ENCODE measurements at places on chromosomes 16 and 17.

- DNase-seq = peak; percentile 52
Measured at GRCh38 chr17:42101513-42102292, 3.4 kb upstream of the ZNF385C start.

- no peak for DNase-seq
Measured at GRCh38 chr16:66695471-66695934, 1.0 kb downstream of the CMTM4 start.

DNA sequence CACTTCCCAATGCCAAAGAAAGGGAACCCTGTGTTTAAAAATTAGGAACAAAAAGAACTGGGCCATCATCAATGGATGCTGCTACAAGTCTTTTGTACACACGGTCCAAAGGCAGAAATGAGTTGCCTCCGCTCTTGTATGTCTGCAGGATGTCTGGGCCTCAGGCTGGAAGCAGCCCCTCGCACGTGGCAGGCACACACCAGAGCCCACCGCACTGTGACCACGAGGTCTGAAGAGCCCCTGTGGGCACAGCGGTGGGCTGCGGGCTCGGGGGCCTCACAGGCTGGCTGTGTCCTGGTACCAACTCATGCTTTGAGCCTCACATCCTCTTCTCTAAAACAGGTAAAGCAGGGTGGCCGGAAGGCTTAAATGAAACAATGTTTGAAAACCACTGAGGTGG, 309.3 kb downstream of the C16orf95 start:
- no peak for DNase-seq

- no peak for DNase-seq
Measured at GRCh38 chr16:80751167-80751566, 53.2 kb downstream of the CDYL2 start.

DNA sequence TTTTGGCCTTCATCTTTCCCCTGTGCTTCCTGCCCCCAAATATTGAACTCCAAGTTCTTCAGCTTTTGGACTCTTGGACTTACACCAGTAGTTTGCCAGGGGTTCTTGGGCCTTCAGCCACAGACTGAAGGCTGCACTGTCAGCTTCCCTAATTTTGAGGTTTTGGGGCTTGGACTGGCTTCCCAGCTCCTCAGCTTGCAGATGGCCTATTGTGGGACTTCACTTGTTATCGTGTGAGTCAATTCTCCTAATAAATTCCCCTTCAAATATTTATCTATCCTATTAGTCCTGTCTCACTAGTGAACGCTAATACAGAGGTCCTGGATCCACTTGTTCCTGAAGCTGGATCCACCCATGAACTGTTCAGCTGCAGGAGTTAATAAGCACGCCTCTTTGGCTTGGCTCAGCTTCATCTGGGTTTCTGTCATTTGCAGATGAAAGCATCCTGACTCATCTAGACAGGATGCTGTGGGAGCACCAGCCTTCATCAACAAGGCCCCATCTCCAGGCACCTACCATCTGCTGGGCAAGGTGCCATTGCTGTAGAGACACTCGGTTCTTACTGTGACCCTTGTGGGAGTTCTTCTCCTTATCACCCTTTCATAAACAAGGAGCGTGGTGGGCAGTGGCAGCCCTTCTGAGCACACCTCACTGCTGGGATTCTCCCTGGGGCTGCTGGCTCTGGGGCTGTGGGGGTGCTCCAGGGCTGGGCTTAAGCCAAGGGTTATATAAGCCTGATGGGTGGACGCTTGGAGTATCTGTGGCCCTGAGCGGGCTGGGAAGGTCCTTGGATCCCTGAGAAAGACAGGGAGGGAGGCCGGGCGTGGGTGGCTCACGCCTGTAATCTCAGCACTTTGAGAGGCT, 23.1 kb downstream of the LAT start:
- no peak for DNase-seq

GRCh38 chr16:14559809-14560241, 70.2 kb downstream of the PARN start:
- DNase-seq = no peak

DNA sequence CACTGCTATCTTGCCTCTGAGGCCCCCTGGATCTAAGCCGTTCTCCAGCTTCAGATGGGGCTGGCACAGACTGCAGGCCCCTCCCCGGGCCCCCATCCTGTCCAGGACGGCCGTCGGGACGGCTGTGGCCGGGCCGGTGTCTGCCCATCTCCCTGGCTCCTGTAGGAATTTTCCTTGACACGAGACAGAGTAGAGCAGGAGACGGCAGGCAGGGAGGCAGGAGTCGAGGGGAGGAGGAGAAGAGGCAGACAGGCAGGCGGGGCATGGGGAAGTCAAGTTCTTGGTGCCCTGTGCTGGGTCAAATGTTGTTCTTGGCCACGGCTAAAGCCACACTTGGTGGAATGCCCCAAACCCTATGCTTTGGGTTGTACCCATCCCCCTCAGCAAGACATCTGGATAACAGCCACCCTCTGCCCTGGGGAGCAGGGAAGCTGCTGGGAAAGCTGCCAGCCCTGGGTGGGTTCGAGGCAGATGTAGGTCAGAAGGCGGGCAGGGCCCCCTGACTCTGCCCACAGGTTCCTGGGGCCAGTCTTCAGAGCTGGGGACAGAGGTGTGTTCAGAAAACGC, 4.0 kb downstream of the C1QTNF1 start:
- no peak for DNase-seq

DNA sequence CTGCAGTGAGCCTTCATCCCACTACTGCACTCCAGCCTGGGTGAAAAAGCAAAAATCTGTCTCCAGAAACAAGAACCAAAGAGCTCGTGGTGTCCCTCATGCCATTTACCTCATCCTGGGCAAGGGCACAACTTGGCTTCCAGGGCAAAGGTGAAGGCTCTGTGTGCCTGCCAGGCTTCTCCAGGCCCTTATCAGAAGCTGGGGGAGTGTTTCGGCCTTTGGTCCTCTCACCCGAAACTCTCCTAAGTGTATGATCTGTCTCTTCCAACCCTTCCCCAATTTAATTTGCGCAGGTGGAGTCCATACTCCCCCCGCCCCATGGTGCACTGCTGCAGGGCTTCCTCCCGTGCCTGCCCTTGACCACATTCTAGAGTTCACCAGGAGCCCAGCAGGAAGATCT, 1.1 kb downstream of the CES2 start:
- no peak for DNase-seq

GRCh38 chr17:67041941-67042899, 2.1 kb upstream of the CACNG1 start:
- no peak for DNase-seq

GRCh38 chr17:59716427-59716826, 9.0 kb downstream of the VMP1 start:
- DNase-seq = no peak

DNA sequence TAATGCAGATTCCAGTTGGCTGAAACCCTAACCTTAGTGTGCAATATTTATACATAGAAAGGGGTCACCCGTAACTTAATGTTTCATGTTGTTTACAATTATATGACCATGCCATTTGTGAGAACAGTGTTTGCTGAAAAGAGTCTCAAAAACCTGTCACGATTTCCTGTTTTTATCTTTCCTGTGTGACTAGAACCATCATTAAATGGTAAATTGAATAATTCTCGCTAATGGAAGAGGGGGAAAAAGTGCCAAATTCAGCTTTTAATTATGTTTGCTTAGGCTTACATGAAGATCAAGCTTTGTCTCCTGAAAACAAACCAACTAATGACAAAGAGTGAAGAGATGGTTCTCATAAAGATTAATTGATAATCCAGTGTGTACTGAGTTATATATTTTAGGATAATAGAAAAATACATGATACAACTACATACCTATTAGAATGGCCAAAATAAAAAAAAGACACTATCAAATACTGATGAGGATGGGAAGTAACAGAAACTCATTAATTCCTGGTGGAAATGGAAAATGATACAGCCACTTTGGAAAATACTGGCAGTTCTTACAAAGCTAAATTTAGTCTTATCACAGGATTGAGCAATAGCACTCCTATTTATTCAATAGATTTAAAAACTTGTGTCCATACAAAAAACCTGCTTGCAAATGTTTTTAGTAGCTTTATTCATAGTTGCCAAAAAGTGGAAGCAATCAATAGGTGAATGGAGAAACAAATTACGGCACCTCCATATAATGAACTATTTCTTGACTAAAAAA, 141.7 kb downstream of the CDK5R1 start:
- DNase-seq = no peak

- no peak for DNase-seq
Measured at GRCh38 chr16:22272870-22273650, 24.1 kb upstream of the POLR3E start.

GRCh38 chr17:80827646-80828643, 163.7 kb upstream of the CHMP6 start:
- DNase-seq = no peak

DNA sequence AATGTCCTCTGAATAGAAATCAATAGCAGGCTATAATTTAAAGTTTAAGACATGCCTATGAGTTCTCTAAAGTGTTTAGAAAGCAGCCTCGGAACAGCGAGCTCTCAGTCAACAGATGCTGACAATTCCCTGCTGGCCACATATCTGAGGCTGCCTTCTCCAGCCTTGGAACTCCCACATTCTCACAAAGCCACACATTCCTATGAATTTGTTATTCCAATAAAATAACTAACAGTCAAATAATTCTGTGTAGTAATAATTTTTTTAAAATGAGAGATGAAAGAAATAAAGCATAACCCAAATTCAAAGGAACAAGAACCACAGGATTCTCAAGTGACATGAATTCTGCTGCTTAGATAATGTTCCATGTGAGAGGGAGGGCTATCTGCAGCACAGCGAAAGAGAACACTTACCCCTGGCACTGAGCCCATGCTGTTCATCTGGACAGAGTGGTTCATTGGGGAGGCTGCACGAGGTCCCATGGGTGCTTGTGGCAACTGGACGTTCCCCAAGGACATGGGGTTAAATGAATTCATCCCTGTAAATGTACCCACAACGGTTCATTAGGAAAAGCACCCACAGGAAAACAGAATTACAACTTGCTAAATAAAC, 56.9 kb upstream of the TRAP1 start:
- no peak for DNase-seq

DNA sequence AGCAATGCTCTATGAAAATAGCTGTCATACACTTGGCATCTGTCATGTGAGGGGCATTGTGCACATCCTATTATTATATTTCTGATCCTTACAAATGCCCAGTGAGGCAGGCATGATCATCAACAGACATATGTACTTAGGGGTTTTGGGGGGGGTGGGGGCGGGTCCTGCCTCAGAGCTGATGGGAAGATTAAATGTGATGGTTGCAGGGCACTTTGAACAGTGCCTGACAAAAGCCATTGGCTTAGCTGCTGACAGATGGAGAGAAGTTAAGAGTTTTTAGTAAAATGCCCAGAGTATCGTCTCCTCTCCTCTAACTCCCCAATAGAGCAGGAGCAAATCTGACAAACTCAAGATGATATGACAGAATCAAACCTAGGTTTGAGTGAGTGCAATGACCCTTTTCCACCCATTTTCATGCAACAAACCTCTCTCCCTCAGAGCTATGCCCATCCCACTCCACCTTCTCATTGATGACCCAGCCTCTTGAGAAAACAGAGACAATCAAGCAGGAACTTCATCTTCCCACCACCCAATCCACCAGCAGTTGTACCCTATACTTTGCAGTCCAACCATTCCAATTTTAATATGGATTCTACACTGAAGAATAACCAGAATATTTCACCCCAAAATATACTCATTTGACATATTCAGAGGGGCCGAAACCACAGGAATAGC, 4.8 kb downstream of the KLHL11 start:
- no peak for DNase-seq

GRCh38 chr17:49224198-49224996, 6.2 kb downstream of the PHOSPHO1 start:
- no peak for DNase-seq

- no peak for DNase-seq
Measured at GRCh38 chr17:76515274-76515949, 14.2 kb upstream of the RHBDF2 start.

Measured in NT2/D1 (cell line).